ENCODE measurements at places on chromosomes 2 and 18.

DNA sequence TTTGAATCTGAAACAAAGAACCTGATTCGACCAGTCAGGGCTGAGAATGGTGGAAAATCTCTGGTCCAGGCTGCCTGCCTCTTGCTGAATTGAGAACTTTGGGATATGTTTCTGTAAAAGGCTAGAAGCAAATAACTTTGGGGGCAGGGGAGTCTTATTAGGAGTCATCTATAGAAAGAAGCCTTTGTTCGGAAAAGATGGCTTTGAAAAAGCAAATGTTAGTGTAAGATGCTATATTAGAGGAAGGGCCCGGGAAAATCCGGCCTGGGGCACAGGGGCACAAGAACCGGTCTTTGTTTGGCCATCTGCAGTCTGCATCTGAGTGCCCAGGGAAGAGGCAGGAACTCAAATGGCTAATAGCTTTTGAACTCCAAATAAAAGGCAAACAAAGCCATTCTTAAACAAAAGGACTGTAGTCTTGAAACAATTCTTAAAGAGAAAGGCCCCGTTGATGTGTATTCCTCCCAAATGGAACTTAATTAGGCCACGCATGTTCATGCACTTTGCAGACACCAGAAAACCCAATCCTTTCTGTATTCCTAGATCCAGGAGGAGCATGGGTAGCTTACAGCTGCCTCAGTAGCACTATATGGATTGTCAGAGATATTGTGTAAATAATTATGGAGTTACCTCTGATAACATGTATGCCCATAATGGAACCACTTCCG lies 180.0 kb upstream of the ARL4C start:
- no peak for DNase-seq

DNA sequence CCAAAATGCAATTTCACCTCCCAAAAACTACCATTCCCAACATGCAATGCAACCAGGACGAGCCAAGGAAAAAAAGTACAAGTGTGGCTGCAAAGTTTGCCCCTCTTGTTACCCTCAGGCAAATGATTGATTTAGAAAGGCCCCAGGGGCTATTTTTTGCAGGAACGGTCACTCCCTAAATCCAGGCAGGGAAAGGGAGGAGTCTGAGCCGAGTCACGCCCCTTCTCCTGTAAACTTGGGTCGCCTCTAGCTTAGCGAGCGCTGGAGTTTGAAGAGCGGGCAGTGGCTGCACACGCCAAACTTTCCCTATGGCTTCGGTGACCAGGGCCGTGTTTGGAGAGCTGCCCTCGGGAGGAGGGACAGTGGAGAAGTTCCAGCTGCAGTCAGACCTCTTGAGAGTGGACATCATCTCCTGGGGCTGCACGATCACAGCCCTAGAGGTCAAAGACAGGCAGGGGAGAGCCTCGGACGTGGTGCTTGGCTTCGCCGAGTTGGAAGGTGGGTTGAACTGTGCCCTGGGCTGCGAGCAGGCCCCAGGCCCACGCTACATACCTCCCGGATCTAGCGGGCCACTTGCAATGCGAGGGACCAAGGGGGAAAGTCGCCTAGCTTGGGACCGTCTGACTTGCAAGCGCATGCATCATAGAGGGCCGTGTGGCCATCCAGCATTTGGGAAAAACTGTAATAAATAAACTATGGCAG lies at the start of gene GALM:
GALM (plus strand) TSS at position 261 of the 702 bp plus-strand sequence; CDS start at position 309, 48 bp downstream.
- no peak for DNase-seq

DNA sequence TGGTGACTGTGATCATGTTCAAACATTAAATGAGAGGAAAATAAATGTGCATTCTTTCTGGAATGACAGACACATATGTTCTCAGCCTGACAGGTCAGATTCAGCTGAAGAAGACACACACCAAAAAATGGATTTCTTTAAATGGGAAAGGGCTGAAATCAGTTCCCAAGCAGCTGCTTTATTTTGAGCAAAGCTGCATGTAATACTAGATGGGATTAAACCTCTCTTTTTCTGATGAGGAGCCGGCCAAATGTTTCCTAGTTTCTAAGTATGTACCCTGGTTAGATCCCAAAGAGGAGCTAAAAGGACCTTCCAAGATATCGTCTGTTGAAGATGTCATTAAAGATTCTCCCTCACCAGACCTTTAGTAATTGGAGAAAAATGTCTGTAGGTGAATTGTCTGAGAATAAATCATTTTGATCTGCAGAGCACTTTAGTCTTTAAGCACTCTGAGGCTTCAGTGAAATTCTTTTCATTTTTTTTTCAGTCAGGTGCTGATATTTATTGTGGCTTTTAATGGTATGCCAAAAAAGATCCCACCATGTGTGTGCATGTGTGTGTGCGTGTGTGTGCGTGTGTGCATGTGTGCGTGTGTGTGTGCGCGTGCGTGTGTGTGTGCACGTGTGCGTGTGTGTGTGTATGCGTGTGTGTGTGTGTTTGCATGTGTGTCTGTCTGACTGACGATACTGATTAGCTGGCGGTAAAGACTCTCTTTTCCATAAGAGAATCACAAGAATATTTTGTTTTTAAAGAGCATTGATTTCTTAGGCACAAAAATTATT lies 175.8 kb downstream of the IRS1 start:
- DNase-seq, result no peak

- no peak for DNase-seq
These were observed 10.5 kb downstream of the VIT start for GRCh38 chr2:36707050-36707449.

DNA sequence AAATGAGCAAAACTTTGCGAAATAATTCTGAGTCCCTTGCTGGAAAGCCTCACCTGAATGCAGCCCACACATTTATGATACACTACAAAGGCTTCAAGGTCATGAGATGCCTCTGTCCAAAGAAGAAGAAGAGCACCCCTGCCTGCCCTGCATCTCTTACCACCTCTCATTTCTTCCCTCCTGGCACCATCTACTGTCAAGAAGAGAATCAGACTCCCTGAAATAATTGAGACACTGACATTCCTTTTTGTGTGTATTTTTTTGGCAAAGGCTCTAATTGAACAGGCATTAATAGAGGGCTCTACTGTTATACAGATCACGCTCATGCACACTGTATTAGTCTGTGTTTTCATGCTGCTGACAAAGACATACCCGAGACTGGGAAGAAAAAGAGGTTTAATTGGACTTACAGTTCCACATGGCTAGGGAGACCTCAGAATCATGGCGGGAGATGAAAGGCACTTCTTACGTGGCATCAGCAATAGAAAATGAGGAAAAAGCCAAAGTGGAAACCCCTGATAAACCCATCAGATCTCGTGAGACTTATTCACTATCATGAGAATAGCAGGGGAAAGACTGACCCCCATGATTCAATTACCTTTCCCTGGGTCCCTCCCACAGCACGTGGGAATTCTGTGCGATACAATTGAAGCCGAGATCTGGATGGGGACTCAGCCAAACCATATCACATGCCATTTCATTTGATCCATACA lies 176.3 kb downstream of the ALPK2 start:
- no peak for DNase-seq

GRCh38 chr2:97714084-97714949 lies 941 bp downstream of the ZAP70 start:
- DNase-seq, result no peak
